HFFc6 (cell line): ENCODE measurements at places on chromosomes 7 and 10. TPM values are rescaled to one million over a fixed set of nuclear protein-coding genes. Genes with fewer than 3 reads are reported as not detected.

TMEM176A gene
- total RNA-seq, result not detected in 3 replicates

FKBP9 gene
- 196 to 234 TPM (median 226 TPM) in 3 replicates for total RNA-seq

MYL10 gene
- total RNA-seq, result not detected in 3 replicates

HPS1 gene
- total RNA-seq, result 52.2 to 55.0 TPM (median 54.5 TPM) in 3 replicates

PTPRN2 gene
- total RNA-seq, result 0.05 to 0.33 TPM (median 0.25 TPM) in 3 replicates

PIP4K2A gene
- total RNA-seq, result 50.1 to 59.2 TPM (median 55.6 TPM) in 3 replicates

LIPJ gene
- not detected in 3 replicates for total RNA-seq

CNNM2 gene
- total RNA-seq, result 7.8 TPM in 2 replicates

UPK3B gene
- total RNA-seq, result not detected in 2 replicates

POLR1F gene
- 12.8 and 15.9 TPM in 2 replicates for total RNA-seq

- DNase-seq, result no peak
Observed at GRCh38 chr7:38863601-38864291, 45.2 kb downstream of the VPS41 start.

GRCh38 chr7:89334797-89335196 lies 539.3 kb upstream of the TEX47 start:
- no peak for DNase-seq

DNA sequence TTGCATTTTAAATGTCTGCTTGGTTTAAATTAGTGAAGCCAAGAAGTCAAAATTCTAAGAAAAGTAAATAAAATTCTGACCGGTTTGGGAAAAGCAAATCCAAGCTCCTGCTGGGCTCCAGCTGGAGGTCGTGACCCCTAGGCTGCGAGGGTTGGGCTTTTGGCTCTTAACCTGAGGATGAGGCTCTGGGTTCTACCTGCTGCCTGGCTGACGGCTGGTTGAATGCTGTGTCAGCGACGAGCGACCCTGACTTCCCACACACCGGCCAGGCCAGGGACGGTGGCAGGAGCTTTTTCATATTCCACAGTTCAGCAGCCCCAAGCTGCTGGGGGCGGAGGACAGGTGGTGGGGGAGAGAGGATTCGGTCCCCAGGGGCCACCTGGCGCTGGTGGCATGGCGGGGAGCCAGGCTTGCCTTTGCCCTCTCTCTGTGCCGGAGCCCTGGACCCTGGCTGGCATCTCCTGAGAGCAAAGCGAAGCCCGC lies 843 bp upstream of the PLPP4 start:
- DNase-seq, result no peak

DNA sequence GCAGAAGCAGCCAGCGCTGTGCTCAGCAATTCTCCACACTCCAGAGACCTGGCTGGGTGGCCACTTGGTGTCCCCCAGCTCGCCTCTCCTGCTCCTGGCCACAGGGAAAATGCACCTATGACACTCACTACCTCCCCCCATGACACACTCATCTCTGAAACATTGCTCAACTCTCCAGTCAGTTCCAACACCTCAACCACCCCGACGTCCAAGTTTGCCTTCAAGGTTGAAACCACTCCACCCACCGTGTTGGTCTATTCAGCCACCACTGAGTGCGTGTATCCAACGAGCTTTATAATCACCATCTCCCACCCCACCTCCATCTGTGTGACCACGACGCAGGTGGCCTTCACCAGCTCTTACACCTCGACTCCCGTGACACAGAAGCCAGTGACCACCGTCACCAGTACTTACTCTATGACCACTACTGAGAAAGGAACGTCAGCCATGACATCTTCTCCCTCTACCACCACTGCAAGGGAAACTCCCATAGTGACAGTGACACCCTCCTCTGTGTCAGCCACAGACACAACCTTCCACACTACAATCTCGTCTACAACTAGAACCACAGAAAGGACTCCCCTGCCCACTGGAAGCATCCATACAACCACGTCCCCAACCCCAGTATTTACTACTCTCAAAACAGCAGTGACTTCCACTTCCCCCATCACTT lies 2.7 kb downstream of the MUC3A start:
- no peak for DNase-seq

DNA sequence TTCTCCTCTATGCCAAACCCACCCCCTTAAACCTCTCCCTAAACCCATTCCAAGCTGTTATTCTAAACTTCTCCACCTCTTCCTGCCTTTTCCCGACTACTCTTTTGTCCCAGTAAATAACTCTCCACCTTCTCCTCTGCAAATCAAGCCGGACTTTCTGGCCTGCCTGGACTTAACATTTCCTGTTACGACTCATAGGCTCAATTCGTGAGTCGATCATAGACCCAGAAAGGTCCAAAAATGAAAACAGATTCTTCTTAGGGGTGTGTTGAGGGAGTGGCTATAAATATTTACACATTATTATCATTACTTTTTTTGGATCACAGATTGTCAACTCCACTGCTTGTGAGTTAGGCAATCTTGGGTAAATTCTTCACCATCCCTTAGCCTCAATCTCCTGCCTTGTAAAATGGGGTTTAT lies 59.0 kb upstream of the HABP2 start:
- peak; percentile 62 for DNase-seq

DNA sequence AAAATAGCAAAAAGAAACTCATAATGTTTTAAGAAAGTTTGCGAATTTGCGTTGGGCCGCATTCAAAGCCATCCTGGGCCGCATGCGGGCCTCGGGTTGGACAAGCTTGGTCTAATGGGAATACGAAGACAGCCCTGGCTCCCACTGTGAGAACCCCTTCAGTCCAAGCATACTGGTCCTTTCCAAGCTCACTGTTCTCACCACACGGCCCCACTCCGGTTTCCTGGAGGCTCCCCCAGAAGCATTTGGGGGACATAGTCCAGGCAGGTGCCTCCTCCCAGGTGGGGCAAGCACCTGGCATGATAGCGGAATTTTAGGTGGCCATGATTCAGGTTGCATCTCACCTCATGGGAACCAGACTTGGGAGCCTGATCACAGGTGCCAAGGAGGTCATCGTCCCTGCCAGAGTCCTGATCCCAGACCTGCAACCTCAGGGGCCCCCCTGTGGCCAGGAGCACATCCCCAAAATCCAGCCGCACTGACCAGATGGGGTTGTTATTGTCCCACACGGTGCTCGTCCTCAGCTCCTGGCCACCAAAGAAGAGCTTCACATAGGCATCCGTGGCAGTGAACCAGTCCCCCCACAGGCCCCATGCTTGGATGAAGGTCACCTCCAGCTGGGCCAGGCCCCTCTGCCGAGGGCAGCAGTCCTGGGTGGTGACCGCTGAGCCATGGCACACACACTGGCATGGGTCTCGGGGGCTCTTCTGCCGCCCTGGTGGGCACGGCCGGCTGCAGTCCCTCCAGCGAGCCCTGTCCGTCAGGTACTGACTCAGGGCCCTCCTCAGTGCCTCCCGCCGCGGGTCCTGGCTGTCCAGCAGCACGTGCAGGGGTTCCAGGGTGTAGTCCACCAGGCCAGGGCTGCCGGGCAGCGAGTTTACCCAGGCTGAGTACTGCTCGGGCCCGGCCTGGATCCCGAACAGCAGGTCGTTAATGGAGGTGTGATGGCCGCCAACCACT lies 4.4 kb downstream of the PRF1 start:
- no peak for DNase-seq

- no peak for DNase-seq
Observed at GRCh38 chr10:11754620-11755019, 12.4 kb downstream of the ECHDC3 start.

DNA sequence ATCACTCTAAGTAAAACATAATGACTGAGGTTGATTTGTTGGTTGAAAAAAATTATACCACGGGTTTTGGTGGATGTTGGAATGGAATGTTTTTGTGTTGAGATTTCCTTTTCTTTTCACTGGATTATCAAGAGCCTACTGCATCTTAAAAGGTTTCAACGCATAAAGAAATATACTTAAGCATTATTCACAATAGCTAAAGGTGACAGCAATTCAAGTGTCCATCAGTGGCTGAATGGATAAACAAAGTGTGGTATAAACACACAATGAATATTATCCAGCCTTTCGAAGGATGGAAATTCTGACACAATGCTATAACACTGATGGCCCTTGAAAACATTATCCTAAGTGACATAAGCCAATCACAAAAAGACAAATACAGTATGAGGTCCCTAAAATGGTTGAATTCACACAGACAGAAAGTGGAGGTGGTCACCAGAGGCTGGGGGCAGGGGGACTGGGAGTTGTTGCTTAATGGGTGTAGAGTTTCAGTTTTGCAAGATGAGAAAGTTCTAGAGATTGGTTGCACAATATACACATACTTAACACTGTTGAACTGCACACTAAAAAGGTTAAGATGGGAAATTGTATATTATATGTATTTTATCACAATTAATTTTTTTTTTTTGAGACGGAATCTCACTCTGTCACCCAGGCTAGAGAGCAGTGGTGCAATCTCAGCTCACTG lies 122.3 kb downstream of the NRP1 start:
- no peak for DNase-seq

GRCh38 chr7:138898255-138898654 lies 82.9 kb downstream of the KIAA1549 start:
- no peak for DNase-seq

GRCh38 chr10:4509405-4509804 lies 316.6 kb upstream of the AKR1E2 start:
- no peak for DNase-seq

DNA sequence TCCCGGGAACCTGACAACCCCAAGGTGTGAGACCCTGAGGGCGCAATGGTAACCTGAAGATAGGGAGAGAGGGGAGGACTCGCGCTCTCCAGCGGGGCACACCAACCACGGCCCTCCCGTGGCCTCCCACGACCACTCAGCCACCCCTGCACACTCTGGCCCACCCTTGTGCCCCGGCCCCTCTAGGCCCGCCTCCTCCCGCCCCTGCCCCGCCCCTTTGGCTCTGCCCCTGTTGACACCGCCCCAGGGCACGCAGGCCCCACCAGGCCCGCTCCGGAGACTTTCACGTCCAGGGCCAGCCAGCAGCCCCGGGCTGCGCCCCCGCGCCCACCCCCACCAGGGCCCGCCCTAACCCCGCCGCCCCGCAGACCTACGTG lies 10.9 kb downstream of the ATG9B start:
- DNase-seq, result no peak

DNA sequence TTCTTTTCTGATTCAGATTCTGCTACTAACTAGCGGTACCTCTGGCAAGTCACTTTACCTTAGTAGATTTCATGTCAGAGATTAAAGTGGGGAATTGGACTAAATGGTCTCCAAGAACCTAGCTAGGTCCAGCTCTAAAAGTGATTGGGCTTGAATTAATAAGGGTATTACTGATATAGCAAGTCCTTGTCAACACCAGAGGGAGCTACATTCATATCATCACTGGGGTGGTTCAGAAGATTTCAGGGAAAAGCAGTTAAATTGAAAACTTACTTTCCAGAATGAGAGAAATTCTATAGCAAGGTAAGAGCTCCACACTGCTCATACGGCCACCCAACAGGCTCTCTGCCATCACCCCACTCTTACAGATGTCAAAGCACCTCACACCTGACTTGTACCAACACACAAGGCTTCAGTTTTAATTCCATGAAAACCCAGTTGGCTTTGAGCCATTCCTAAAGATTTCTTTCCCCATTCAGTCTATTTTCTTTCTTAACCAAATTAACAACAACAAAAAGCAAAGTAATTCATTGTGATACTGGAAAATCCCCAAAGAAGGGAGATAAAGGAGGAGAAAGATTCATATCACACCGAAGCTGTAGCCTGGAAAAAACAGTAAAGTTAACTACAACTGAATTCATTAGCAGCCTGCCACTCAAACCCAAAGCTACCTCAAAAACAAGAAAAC lies 38.0 kb upstream of the SPOCK2 start:
- peak; percentile 57 for DNase-seq

DNA sequence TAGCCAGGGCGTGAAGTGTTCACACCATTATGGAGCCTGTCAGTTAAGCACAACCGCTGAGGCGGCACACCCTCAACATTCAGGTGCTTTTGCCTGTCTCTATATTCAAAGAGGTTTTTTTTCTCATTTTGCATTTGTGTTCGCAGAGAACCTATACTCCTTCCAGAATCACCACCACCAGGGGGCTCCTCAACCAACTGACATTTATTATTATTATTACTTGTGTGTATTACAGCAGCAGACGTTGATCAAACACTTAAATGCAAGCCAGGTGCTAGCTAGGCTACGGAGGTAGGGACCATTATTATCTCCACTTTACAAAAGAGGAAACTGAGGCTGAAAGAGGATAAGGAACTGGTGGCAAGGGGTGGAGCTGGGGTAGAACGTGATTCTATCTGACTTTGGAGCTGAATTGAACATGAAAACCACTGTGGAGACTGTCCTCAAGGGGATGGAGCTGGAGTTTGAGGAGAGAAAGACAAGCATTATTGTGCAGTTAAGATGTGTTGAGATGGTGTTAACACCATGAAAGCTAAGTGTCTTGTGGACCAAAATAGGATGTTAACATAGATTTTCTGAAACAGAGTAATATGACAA lies 133.8 kb upstream of the PLXNA4 start:
- DNase-seq, result peak; percentile 54

DNA sequence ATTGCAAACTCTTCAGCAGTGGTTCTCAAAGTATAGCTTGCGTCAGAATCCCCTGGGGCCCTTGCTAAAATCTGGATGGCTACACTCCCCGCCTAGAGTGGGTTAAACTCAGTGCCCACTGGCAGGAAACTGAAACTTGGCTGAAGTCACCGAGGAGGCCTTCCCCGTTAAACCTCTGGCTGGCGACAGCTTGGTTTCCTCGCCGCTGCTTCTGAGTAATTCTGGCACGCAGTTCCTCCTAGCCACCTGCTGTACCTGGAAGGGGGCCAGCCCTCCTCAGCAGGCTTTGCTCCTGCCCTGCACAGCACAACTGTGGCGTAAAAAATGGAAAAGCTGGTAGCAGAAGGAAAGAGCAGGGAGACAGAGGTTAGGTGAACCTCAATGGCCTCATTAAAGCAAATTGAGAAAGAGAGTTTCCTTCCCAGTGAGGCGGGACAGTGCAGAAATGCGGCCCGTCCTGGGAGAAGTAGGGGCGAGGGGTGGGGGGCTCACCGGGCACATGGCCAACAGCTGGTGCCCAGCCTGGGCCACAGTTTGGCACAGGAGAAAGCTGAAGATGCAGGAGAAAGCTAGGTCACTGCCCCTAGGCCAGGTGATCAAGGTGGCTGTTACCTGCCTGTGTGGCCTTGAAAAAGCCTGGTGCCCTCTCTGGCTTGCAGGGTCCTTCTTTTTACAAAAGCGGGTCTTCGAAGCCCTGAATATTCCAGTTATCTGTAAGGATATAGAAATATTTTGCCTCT lies 46.6 kb downstream of the ALOX5 start:
- peak; percentile 9 for DNase-seq

- no peak for DNase-seq
Observed at GRCh38 chr7:133650487-133651300, 397.8 kb downstream of the EXOC4 start.

GRCh38 chr7:75938921-75939320 lies 24.0 kb downstream of the POR start:
- DNase-seq, result no peak

DNA sequence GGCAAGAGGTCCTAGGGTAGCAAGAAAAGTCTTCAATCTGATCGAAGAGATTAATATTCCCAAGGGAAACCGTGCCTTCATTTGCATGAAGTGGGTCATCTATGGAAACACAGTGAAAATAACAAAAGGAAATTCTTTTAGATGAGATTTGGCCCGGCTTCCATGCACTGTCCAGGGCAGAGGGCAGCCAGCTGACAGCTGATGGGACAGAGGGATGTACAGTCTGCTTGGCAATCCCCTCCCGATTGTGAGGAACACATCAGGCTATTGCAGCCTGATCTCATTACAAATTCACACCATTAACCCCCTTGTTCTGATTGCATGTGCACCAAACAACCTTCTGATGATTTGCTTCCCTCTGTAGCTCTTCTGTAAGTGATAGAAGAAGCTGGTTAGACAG lies 105.3 kb downstream of the FRMD4A start:
- no peak for DNase-seq
